ENCODE measurements at places on chromosomes 2 and 18. TPM values are rescaled to one million over a fixed set of nuclear protein-coding genes. Genes with fewer than 3 reads are reported as not detected.

The POTEI gene
- total RNA-seq: not detected

The TACR1 gene
- not detected for total RNA-seq

The MOGAT1 gene
- total RNA-seq: not detected

The STPG4 gene
- total RNA-seq: 0.44 TPM

The GKN2 gene
- total RNA-seq: not detected

DNA sequence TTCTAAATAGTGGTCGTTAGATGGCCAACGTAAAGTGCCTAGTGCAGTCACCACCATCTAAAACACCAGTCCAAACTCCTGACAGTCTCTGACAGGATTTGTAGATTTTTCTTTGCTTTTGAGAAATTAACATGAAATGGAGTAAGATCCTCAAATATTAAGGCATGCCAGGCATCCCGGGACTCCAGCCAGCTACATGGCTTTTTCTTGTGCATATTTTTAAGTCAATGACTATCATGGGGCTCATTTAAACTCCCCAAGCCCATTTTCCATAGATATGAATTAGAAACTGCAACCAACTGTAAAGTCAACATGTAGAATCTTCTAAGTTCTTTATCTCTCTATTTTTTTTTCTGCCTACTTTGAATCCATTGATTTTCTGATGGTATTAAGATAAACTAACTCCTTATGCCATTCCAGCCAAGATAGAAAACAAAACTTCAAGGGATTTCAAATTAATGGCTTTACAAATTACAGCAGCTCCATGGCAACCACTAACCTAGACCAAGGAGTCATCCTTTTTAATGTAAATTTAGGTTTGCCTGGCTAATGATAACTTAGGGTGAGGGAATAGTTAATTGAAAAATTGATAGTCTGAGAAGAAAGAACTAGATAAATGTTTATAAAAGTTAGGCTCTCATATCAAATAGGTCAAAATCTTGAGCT, 764.1 kb upstream of the NXPH2 start:
- no peak for DNase-seq

DNA sequence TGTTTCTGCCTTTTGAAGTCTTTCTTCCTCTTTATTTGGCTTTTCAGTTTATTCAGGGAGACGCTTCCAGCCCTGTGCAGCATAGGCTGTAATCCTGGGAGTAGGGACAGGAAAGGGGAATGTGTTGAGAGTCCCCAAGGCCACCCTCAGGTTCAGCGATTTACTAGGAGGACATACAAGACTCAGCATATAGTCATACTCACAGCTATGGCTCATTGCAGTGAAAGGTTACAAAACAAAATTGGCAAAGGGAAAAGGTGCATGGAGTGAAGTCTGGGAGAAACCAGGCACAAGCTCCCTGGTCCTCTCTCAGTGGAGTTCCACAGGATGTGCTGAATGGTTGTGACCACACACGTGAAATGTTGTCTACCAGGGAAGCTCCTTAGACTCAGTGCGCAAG, 49.6 kb upstream of the ZNF638 start:
- no peak for DNase-seq

GRCh38 chr2:73291093-73291460, 2.3 kb downstream of the EGR4 start:
- DNase-seq: peak; percentile 67

- DNase-seq: no peak
Observed at GRCh38 chr2:101232770-101233169, 19.9 kb upstream of the CNOT11 start.

- DNase-seq: no peak
Observed at GRCh38 chr2:237680702-237681478, 53.5 kb downstream of the LRRFIP1 start.

DNA sequence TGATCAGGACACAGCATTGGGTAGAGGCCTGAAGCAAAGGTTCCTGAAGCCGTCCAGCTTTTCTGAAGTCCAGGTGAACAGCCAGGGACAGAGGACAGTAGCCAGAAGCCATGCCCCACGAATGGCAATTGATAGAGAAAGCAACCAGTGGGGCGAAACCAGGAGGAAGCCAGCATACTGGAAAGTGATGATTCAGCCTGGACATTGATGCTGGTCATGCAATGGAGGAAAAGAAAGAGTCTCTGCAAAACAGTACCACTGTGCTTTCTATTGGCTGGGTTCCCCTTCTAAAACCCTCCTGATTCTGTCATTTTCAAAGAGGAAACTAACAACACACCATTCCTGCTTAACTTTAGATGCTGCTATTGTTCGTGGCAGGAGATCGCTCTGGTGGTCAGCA, 221.4 kb upstream of the EPAS1 start:
- no peak for DNase-seq

GRCh38 chr18:54812885-54813284, 15.4 kb upstream of the RAB27B start:
- DNase-seq: peak; percentile 69

DNA sequence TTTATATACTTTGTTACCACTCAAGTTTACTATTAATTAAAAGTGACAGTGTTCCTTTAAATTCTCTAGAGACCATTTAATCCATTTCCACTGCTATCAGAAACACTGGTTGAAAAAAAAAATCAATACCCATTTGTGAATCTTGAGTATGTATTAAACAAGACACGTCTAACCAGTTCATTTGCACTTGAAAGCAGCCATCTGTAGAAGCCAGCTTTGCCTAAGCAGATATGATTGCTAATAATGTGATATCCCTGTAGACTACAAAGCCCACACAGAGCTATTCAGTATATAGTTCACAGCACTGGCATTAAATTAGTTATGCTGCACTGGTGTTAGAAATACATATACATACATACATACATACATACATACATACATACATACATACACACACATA, 111.8 kb upstream of the SP3 start:
- no peak for DNase-seq

DNA sequence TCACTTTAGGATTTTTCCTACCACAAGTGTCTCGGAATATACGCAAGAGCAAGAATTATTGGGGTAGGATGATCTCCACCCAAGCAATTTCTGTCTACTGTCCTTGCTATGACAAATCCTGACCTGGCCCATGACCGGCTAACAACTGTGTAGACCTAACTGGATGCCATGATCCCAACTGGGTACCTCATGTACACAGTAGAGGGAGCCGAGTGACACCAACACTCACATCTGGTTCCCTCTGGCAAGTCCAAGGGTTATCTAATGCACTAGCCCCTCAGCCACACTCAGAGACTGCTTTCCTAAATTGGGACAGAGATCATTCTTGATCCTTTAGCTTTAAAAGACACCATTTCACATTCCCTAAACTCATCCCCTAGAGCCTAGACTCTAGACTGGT, 60.7 kb upstream of the ZNF532 start:
- DNase-seq: no peak

GRCh38 chr2:6694555-6694954, 171.2 kb downstream of the CMPK2 start:
- no peak for DNase-seq

Measured in activated CD4-positive, alpha-beta T cell treated with anti-CD3 and anti-CD28 coated beads, Interleukin-2, amount 10 ng/mL, durations not matched to agents 7 days and 5 days (primary cell).